Eye (tissue), 1 donor: ENCODE measurements at places on chromosomes 13 and 19.

DNA sequence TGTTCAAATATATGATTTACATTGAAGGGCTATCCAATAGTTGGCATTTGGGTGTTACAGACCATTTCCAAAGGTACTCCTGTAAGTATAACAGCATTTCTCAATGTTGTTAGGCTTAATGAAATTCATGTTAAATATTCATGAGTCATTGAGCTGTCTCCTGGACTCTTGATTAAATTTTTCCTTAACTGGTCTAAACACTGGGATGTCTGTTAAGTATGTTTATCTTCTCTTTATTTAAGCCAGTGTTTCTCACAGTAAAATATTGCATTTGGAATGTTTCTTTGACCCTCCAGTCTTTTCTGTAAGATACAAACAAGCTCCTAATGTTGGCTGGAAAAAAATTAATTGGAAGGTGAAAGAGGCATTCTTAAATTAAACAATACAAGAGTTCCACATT lies 402.5 kb upstream of the HTR2A start:
- DNase-seq, result no peak

- DNase-seq, result no peak
Observed at GRCh38 chr13:83166550-83166949, 715.7 kb downstream of the SLITRK1 start.

GRCh38 chr19:30227661-30228112 lies 144.5 kb upstream of the ZNF536 start:
- DNase-seq, result peak; percentile 94

DNA sequence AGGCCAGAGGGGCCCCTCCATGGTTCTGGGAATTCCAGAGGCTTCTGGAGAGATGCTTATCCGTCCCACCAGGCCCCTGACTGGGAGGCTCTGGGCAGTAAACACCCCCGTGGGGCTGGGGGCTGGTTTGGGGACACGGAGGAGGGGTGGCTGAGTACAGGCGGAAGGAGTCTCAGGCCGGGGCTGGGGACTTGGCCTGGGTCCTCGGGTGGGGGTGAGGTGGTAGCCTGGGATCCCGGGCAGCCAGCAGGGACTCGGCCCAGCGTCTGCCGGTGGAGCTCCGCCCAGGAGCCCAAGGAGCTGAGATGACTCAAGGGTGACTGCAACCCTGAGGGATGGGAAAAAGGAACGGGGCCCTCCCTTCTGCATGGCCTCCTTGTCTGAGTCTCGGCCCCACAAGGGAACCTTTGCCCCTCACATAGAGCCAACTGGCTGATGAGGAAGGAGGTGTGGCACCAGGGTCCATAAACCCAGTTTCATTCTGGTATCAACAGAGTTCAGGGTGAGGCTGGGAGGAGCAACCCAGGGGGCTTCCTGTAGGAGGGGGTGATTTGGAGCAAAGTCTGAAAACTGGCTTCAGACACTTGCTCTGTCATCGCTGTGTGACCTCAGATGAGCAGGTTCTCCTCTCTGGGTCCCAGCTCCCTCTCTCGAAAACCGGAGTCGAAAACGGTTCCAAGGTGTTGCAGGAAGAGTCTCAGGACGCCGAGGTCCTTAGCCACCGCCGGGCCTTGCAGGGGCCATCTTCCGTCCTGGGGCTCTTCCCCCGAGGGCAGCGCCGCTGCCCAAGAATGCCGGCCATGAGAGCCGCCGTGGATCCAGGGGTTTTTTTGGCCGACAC lies 809 bp downstream of the MISP start:
- no peak for DNase-seq

DNA sequence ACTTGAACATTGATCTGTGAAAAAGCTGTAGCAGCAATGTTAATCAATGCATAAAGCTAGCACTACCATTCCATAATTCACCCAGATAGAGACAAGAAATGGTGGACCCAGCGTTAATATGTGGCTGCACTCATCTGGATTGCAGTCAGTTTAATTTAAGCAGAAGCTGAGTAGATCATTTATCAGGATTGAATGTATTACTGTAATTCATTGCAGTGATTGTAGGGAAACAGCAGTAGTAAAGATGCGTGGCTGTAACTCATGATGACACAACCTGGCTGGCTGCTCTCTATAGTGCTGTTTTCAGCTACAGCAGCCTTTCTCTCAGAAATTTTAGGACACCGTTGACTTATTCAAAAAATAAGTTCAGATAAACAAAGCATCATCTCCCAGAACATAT lies 499.5 kb upstream of the SLITRK6 start:
- no peak for DNase-seq

GRCh38 chr19:15759962-15760565 lies 22.3 kb downstream of the OR10H3 start:
- no peak for DNase-seq

- no peak for DNase-seq
Observed at GRCh38 chr13:89628567-89628966, 1718.9 kb upstream of the MIR17HG start.

DNA sequence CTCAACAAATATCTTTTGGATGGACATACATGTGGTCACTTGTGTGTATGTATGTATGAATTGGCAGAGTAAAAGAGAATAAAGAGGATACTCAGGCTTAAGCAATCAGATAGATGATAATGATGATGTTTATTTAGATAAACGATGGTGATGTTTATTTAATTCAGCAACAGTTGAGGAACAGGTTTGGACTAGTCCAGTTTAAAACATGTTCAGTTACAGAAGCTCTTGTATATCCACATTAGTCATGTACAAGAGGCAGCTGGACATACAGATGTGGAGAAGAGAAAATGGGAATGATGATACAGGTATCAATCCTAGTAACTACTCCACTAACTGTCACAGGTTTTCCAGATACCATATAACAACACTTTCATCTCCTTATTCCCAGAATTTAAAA lies 232.1 kb downstream of the DIAPH3 start:
- no peak for DNase-seq

DNA sequence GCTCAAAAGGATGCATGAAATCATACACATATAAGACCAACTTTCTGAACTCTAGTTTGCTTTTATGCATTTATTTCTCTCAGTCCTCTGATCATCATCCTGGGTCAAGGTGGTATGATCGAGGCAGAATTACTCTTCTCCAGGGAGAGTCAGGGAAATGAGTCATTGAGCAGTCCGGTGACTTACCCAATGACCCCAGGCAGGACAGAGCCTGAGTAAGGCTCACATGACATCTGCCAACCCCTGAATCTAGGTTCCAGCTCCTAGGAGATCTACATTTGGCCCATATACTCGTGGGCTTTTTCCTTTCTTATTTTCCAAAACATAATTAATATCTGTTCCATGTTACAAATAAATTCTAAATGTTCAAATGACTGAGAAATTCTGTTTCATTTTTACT lies 502.3 kb downstream of the FOXO1 start:
- DNase-seq, result no peak

GRCh38 chr19:7149956-7150705 lies 80.6 kb downstream of the ZNF557 start:
- no peak for DNase-seq

GRCh38 chr13:21427741-21428140 lies 31.4 kb downstream of the ZDHHC20 start:
- DNase-seq, result no peak

GRCh38 chr19:33507021-33507956 lies 14.3 kb downstream of the PEPD start:
- DNase-seq, result no peak

GRCh38 chr13:27822873-27823311 lies 30.6 kb downstream of the GSX1 start:
- peak; percentile 33 for DNase-seq

GRCh38 chr19:21705393-21705792 lies 62.0 kb downstream of the ZNF100 start:
- DNase-seq, result no peak

GRCh38 chr13:47555235-47555634 lies 445.8 kb downstream of the SUCLA2 start:
- DNase-seq, result no peak
